ENCODE measurements at places on chromosomes 5 and 9.
A peak's percentile ranks its signal among the peaks of the same experiment; 100 is the strongest.

DNA sequence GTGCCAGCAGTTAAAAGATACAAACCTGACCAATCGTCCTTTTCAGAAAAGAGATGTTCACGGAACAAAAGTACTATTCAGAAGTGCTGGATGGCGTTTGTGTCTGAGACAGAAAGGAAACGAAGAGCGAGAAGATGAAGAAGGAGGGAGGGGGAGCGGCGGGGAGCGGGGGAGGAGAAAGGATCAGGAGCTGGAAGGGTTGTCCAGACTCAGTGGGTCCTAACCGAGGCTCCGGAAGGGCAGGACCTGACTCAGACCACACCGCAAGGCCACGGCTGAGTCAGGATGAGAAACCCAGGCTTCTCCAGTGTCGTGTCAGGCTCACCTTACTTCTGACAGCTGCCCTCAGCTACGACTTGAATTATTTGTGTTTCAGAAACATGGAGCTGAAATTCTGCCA is 46.2 kb downstream of the PAX5 start:
- no peak for DNase-seq

DNA sequence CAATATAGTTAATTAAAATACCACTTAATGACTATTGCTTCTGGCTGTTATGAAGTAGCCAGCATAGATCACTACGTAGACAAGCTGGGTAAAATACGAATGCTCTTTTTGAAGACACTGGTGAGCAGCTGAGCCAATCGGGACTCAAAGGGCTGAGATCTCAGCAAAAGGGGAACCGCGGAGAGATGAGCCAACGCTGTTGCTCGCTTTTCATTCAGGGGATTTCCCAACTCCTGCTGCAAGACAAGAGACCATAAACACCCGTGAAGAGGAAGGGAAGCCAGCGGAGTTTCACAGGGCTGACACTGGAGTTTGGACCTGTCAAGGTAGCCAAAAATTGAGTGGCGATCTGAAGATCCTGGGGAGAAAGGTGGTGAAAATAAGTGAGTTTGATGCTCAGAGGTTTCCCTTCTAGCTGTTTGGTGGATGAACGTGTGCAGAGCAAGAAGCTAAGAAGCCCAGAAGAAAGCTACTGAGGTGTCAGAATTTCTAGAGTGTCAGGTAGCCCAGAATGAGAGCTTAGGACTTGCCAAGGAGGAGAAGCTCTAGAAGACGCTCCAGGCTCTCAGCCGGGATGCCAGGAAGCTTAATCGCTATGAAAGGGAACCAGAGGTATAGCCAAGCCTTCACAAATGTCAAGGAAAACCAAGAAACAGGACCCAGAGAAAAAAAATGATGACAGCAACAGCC is 79.6 kb upstream of the RNU6ATAC start:
- DNase-seq: peak; percentile 33

GRCh38 chr9:131708226-131709002 is 31.5 kb downstream of the RAPGEF1 start:
- no peak for DNase-seq

- DNase-seq: no peak
Measured at GRCh38 chr9:76835571-76836283, 70.2 kb downstream of the PRUNE2 start.

- DNase-seq: no peak
Measured at GRCh38 chr5:146962801-146963355, 84.3 kb upstream of the PPP2R2B start.

DNA sequence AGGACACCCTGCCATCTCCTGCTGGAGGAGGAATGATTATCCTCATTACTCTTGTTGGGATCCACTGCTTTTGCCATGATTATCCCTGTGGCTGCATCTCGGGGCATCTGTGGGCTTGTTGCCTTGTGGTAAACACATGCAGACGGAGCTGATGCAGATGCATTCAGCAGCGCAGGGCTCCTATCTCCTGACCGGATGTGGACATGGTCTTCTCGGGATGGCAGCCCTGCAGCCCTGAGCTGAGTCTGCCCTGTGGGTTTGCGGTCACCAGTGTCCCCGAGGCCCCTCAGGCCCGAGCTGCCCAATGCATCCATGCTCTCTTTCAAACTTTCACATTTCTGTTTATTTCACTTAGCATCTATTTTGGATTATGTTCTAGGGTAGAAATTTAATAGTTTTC is 250.4 kb upstream of the IRX1 start:
- no peak for DNase-seq

GRCh38 chr5:73727470-73727869 is 101.5 kb downstream of the ARHGEF28 start:
- no peak for DNase-seq

- DNase-seq: no peak
Measured at GRCh38 chr9:118395415-118395814, 691.2 kb downstream of the TLR4 start.

GRCh38 chr9:120730654-120731514 is 16.6 kb upstream of the MEGF9 start:
- DNase-seq: no peak

DNA sequence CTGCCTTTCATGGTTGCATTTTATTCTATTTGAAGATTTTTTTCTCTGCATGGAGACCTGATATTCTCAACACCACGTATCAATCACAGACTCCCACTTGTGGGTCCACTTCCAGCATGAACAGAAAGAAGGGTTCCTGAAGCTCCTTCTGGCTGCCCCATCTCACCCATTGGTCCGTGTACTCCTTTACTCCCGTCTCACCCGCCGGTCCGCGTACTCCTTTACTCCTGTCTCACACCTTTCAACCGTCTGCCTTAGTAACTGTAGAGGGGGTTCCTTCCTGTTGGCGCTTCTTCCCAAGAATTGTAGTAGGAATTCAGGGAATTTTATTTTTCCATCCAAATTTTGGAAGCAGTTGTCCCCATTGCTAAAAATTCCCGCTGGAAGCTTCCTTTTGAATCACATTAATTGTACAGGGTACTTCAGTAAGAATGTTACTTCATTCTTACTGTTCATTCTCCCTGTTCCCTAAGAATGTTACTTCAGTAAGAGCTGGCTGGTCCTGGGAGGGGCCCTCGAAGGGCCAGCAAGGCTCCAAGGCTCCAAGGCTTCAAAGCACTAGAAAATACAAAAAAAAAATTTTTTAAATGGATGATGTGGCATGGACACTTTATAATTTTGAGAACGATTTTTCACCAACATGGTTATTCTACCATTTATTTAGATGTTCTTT is 3.9 kb upstream of the LPCAT1 start:
- no peak for DNase-seq

DNA sequence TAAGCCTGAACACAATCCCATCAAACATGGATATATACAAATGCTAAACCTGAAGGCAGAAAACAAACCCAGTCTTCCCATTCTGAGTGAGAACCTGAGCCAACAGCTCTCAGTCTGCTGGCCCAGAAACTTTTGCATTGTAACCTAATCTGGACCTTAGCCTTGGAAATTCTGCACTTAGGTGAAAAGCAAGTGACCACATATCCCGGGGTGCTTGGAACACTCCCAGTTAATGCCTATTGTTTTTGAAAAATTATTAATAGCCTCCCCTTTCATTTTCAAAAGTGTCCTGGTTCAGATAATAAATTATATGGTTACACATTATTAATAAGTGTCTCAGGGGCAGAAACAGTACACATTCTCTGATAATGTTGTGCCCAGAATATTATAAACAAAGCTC is 228.3 kb upstream of the TARS1 start:
- DNase-seq: no peak

GRCh38 chr9:101860920-101861319 is 122.5 kb upstream of the GRIN3A start:
- no peak for DNase-seq

DNA sequence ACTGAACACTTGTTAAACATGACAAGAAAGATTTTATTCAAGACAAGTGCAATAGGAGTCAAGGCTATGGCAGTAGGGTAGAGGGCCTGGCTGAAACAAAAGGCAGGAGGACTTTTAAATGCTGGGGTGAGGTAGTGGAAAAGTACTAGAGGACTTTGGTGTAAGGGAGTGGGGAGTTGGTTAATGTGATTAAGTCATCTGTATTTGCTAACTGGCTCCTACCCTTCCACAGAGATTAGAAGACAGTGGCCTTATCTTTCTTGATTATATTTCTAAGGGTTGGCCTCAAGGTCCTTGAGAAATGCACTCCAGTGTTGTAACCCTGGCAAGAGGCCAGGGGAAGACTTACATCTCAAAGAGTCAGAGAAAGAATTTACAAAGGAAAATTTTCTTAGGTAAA is 160.2 kb upstream of the FTMT start:
- no peak for DNase-seq

DNA sequence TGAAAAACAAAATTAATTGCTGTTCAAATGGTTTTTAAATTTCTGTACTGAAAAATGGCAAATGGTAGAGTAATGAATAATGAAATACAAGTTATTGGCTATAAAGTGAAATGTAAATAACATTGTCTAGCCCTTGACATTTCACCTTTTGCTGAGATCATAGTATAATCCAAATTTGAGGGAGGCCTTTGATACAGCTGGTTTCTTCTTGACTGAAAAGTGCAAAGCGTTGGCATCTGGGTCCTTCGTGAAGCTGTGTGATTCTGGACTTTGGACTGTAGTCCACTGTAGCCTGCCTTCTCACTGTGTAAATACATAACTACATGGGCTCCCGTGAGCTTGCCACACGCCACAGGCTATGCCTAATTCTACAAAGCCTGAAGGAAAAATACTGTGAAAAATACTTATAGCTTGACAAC is 52.3 kb downstream of the ARHGEF28 start:
- DNase-seq: no peak

- DNase-seq: no peak
Measured at GRCh38 chr9:33785914-33786313, 9.4 kb upstream of the PRSS3 start.

- DNase-seq: no peak
Measured at GRCh38 chr5:58469896-58470295, 10.0 kb upstream of the PLK2 start.

- DNase-seq: no peak
Measured at GRCh38 chr5:137706841-137707240, 29.0 kb downstream of the KLHL3 start.

- DNase-seq: no peak
Measured at GRCh38 chr5:133129950-133130349, 78.1 kb downstream of the HSPA4 start.
